ENCODE measurements at places on chromosomes 16 and 17.

DNA sequence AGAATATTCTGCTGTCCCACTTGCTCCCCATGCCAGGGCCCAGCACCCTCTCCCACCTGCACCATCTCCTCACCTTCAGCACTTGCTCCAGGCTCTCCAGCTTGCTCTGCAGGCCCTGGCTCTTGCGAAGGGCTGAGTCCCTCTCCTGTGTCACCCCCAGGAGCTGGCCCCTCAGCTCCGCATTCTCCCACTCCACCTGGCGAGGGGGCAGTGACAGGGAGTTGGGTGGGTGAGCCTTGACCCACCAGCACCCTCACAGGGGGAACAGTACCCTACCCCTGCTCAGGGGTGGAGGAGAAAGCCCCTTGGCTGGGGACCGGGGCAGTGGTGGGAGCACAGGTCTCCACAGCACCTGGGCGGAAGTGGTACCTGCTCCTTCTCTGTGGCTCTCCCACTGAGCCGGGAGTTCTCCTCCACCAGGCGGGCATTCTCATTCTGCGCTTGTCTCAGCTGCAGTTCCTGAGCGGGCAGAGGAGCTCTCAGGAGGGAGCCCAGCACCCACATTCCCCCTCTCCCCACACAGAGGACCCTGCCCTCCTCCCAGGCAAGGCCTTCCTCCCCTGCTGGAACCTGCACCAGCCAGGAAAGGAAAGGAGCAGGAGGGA lies 5.9 kb downstream of the TSPOAP1 start:
- no peak for DNase-seq

- DNase-seq = no peak
Observed at GRCh38 chr16:1792836-1793577, 498 bp downstream of the IGFALS start.

DNA sequence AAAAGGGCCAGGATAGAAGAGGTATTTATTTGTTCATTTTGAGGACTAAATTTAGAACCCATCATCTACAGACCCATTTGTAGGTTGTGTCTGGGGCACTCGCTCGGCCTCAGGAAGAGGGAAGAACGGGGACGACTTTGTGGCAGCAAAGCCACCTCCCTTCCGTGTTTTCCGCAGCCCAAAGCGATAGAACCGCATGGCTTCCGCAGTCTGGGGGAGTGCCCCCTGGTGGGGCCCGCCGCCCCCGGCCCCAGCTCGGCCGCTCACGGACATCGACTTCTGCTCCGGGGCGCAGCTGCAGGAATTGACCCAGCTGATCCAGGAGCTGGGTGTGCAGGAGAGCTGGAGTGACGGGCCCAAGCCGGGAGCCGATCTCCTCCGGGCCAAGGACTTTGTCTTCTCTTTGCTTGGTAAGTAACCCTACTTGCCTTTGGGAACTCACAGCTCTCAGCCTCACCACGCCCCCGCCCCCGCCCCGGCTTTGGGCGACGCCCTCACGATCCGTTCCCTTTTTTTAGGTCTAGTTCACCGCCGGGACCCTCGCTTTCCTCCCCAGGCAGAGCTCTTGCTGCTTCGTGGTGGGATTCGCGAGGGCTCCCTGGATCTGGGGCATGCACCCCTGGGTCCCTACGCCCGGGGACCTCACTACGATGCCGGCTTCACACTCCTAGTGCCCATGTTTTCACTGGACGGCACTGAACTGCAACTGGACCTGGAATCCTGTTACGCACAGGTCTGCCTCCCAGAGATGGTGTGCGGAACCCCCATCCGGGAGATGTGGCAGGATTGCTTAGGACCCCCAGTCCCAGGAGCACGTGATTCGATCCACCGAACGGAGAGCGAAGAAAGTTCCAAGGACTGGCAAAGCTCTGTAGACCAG lies 681 bp downstream of the TMEM102 start:
- peak; percentile 45 for DNase-seq

- no peak for DNase-seq
Observed at GRCh38 chr16:65782611-65783600, 583.6 kb upstream of the CDH5 start.

GRCh38 chr17:71482625-71483024 lies 638.2 kb upstream of the SOX9 start:
- no peak for DNase-seq

DNA sequence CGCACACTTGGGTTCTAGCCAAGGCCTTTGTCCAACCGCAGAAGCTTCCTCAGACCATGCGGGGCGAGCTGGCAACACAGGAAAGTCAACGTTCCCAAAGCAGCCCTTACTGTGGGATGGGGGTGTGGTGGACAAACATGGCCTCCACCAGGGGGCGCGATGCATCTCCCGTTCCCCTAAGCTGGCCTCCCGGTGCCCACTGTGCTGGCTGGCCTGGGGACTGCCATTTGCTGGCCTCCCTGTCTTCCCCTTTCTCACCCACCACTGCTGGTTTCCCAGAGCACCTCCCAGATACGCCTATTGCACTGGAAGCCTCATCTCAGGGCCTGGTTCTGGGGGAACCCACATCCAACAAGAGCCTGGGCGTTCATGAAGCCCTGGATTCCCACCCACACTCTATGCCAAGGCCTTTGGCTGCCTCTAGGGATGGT lies 145.3 kb downstream of the IRF8 start:
- no peak for DNase-seq

DNA sequence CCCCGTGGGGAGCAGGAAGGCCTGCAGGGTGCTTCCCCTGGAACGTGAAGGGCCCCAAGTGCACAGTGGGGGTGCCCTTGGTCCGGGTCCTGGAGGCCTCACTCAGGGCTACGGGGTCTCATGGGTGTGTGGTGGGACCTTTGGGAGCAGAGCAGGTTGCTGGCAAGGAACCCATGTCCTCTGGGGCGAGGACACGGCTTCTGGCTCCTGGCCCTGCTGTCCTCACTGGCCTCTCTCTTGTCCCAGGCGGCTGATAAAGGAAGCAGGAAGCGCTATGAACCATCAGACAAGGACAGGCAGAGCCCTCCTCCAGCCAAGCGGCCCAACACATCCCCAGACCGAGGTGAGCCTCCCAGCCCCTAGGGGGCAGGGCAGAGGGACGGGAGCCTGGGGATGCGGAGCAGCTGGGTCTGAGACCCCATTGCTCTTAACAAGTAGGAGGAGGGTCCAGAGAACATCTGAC lies 9.8 kb upstream of the IL17C start:
- no peak for DNase-seq

DNA sequence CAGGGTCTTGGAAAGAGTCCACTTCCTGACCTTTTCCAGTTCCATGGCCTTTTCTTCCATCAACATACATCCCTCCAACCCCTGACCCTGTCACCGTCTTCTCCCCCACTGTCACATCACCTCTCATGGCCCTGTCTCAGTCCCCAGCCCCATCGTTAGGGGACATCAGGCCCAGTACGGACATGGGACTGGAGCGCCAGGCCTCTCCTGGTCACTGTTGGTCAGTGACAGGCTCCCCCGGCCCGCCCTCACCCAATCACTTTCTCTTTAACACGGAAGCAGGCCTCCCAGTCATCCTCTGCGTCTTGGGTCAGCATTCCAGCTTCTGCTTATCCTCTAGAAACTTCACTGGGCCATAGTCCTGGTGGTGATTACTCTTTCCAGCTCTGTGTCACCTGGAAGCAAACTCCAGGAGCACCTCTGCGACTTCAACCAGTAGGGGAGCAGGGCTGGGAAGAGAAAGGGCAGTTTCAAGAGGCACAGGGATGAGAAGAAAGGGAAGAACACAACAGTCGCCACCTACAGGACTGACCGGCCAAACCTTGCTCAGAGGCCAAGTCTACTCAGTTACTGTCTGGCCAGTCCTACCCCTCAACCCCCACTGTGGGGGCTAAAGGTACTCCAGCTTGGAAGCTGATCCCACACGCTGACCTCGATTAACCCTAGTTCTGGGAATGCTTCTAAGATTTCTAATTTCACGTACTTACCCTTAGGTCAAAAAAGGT lies 15.9 kb upstream of the ICAM2 start:
- DNase-seq = no peak

GRCh38 chr16:88560714-88561484 lies 9.3 kb upstream of the ZC3H18 start:
- no peak for DNase-seq

DNA sequence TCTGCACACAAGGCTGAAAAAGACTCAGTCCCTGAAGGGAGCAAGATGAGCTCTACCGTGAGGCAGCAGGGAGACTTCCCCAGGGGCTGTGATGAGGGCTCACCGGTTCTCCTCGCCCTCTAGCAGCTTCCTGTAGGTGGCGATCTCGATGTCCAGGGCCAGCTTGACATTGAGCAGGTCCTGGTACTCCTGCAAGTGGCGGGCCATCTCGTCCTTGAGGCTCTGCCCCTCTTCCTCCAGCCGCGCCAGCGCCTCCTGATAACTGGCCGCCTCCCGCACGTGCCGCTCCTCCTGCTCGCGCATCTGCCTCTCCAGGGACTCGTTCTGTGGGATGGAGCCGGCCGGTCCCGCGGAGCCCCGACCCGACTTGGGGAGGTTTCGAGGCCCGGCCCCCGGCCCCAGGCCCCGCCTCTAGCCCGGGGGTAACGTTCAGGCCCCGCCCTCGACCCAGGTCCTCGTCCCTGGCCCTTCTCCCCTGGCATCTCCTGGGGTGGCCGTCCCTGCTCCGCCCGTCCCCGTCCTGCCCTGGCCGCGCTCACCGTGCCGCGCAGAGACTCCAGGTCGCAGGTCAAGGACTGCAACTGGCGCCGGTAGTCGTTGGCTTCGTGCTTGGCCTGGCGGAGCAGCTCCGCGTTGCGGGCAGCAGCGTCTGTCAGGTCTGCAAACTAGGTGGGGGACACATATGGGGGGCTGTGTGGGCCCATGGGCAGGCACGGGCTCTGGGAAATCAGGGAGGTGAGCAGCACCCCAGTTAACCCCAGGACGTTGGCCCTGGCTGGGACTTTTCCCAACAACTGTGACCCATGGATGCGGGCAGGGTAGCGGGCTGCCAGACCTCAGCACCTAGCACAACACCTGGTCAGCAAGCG lies 3.9 kb downstream of the GFAP start:
- DNase-seq = peak; percentile 35
